MCF 10A (cell line): ENCODE measurements at places on chromosomes 16 and 17. TPM values are rescaled to one million over a fixed set of nuclear protein-coding genes. Genes with fewer than 3 reads are reported as not detected.

DNA sequence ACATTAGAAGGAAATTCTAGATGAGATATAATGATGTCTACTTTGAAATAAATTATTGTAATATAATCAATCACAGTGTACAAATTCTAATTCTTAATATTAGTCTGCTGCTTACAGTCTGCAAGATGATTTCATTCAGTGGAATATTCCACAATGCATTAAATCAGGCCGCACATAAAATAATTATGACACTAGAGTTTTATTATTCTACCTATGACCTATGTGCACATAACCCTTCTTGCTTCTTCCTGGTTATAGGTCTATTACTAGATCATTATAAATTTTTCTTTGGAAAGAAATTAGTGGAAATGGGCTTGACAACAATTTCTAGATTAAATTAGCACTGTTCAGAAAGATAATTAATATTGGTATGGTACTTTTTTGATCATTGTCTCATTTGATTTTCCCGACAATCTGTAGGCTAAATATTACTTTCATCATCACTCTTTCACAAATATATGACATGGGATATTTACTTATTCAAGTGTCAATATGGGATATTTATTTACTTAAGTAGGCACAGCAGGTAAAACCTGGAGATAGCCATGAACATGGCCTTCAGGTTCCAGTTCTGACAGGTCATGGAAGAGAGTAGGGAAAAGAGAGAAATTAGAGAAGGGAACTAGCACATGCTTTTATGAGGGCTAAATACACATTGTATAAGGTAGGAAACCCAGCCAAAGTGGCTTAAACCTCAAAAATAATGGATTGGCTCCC lies 476.4 kb downstream of the TOX3 start:
- no peak for DNase-seq

GRCh38 chr17:8749616-8750015 lies 5.0 kb upstream of the CCDC42 start:
- DNase-seq = no peak

DNA sequence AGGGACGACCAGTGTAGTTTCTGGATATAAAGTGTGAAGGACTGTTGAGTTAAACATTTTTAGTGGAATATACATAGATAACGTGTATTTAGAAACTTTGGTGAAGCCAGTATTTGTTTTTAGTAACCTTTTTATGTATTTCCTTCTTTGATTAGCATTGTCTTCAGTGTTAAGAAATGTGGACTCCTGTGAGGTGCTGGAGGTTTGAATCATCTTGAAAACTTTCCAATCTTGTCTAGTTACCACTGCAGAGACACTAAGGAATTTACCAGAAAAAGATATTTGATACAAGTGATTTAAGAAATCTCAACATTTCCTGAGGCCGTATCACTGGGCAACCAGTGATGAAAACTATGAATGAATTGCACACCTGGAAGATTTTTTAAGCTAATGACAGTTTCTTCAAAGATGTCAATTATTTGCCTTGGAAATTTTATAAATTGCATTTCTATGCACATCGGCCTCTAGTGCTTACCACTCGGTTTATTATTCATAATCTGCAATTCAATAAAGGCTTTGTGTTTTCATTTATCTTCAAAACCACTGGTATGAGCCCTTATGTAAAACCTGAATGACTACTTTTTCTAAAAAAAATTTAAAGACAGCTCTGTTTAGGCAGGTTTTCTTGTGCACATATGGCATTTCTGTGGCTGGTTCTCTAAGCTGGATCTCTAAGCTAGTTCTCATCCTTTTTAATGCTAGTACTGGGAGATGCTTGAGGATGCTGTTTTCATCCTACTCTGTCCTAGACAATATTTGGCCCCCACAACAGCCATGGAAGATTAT lies 31.4 kb upstream of the ADCY7 start:
- peak; percentile 29 for DNase-seq

- peak; percentile 27 for DNase-seq
Measured at GRCh38 chr17:17088541-17089525, 46.6 kb downstream of the MPRIP start.

DNA sequence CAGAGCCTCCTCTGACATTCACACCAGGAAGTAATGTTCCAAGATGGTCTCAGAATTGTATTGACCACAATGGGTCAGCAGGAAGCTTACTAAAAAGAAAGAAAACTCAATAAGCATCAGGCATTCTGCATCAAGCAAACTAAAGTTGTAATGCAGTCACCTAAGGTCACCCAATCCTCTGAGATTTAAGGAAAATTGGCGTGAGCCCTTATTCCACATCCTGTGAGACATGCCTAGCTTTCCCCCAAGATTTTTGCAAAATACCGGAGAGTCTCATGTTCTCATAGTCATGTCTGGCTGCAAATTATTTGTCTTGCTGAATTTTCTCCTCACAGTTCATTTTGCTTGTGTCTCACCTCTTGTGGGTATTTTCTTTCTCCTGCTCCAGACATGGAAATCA lies 417.1 kb upstream of the SOX9 start:
- DNase-seq = no peak

- DNase-seq = peak; percentile 18
Measured at GRCh38 chr17:65362826-65363225, 198.6 kb downstream of the AXIN2 start.

GRCh38 chr17:78289802-78290363 lies 58.5 kb downstream of the TMEM235 start:
- DNase-seq = peak; percentile 85

- no peak for DNase-seq
Measured at GRCh38 chr17:6041246-6041645, 28.9 kb upstream of the WSCD1 start.

DNA sequence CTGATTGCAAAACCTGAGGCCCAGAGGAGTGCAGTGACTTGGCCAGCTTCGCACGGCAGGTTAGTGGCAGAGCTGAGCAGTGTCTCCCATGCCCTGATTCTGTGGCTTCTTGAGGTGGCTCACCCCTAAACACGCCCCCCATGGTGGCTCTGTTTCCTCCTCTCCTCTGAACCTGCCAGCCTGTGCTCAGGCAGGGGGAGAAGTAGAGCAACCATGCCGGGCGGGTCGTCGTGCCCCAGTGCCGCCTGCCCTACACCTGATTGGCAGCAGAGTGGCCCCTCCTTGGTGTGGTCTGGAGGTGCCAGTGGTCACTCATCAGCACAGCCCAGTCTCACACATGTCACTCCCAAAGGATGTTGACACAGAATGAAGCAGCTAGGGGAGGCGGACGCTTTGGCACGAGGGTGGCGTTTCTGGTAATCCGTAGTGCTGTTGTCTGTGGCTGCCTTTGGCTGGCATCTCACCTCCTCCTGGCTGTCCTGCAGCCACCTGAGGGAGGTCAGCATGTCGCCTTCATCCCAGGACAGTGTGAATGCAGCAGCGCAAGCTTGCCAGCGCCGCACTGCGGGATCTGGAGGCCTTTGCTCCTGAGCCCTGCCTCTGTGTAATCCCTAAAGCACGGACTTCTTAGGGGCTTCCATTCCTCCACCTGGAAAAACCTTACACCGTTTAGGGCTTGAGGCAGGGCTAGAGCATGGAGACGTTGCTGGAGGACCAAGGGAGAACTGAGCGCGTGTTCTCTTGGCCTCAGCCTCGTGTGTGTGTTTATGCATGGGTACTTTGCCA lies 294.7 kb downstream of the SEC14L1 start:
- no peak for DNase-seq

ALDH3A1 gene
- 4.9 and 13.4 TPM in 2 replicates for total RNA-seq

KARS1 gene
- total RNA-seq = 213 and 219 TPM in 2 replicates

OSGIN1 gene
- total RNA-seq = 3.7 and 6.3 TPM in 2 replicates

CES3 gene
- total RNA-seq = 0.52 and 0.65 TPM in 2 replicates

NAGS gene
- 0.88 and 1.6 TPM in 2 replicates for total RNA-seq
